Upper lobe of right lung (tissue), 1 donor: ENCODE measurements at places on chromosomes 7 and 10.

GRCh38 chr7:1523208-1523607 lies 7.3 kb upstream of the MAFK start:
- H3K36me3 ChIP-seq: no peaks in the 10 kb centered on the region
- H3K27ac ChIP-seq: no peak overlapping the region
- H3K4me1 ChIP-seq: no peaks in the 10 kb centered on the region
- peaks cover 3% of the 10 kb centered on the region for H3K27me3 ChIP-seq
- no peak for DNase-seq

DNA sequence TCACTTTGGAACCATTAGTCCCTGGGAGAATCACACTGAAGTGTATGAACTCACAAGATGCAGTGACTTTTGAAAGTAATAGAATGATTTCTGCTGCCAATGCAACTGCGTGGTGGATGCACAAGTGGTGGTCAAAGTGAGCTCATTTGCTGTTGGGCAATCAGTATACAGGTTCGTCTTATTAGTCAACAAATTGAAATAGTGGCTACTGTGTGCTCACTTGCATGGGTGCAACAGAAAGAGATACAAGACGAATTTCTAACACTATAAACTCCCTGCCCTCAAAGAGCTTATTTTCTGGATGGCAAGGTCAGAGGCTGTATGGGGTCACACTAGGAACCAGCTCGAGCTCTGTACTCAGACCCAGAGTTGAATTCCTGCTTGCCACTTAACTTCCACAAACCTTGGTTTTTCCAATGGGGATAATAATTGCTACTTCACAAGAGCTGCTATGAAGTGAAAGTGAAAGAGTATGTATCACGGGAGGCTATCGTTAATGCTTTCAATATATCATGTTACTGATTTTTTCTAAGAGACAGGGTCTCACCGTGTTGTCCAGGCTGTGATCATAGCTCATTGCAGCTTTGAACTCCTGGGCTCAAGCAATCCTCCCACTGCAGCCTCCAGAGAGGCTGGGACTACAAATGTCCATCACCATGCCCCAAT lies 8.3 kb upstream of the BCL7B start:
- H3K4me3 ChIP-seq: peak overlapping the region; percentile 43
- peak overlapping the region; percentile 63 for H3K27ac ChIP-seq
- peaks cover 16% of the 10 kb centered on the region for H3K36me3 ChIP-seq
- peaks cover 6% of the 10 kb centered on the region for H3K4me1 ChIP-seq
- H3K27me3 ChIP-seq: no peaks in the 10 kb centered on the region
- DNase-seq: no peak

DNA sequence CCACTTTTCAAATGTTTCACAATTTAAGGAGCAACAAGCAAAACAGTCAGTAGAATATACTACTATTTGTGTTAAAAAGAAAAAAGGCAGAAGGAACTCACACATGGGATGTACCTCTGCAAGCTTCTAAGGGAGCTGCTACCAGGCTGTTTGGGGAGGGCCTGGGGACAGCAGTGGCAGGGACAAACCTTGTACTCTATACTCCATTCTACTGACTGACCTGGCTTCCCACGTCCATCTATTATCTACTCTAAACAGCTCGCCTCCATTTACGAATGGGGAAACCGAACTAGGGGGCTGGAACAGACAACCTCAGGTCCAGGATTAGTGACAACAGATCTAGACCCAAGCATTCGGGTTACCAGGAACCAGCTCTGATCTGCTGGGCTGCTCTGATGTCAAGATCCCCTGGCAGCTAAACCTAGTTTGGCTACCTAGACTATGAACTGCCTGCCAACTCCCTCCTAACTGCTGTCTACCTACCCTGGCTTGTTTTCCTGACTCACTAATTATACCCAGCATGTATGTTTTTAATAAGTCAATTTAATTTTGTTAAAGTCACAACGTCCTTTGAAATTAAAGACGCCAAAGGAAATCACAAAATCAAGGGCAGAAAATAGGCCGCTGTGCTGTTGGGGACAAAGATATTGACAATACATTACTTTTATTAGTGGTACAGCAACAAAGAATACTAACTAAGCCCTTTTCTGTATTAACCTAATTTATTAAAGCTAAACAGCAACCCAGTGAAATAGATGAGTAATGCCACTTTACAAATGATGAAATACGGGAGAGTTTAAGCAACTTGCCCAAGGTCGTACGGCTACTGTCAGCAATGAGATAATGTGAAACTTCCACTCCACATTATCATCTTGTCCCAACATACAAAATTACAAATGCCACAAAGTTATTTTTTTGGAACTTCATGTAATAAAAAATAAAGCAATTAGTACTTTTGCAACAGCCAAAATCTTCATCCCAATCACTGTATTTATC lies 5.3 kb downstream of the PSAP start:
- H3K36me3 ChIP-seq: no peaks in the 10 kb centered on the region
- peak; percentile 7 for DNase-seq
- H3K27ac ChIP-seq: no peak overlapping the region
- H3K4me1 ChIP-seq: peaks cover 65% of the 10 kb centered on the region

GRCh38 chr7:8618441-8619070 lies 185.1 kb downstream of the NXPH1 start:
- no peaks in the 10 kb centered on the region for H3K27me3 ChIP-seq
- H3K4me1 ChIP-seq: no peaks in the 10 kb centered on the region
- H3K36me3 ChIP-seq: no peaks in the 10 kb centered on the region
- H3K27ac ChIP-seq: no peak overlapping the region
- no peak overlapping the region for H3K4me3 ChIP-seq

- no peak overlapping the region for H3K27ac ChIP-seq
- DNase-seq: no peak
- H3K4me1 ChIP-seq: no peaks in the 10 kb centered on the region
- H3K27me3 ChIP-seq: no peaks in the 10 kb centered on the region
Observed at GRCh38 chr10:52452600-52453493, 138.8 kb downstream of the DKK1 start.

- no peaks in the 10 kb centered on the region for H3K27me3 ChIP-seq
- H3K4me1 ChIP-seq: no peaks in the 10 kb centered on the region
- DNase-seq: no peak
- H3K27ac ChIP-seq: no peak overlapping the region
- H3K36me3 ChIP-seq: no peaks in the 10 kb centered on the region
Observed at GRCh38 chr10:107576746-107577145, 412.2 kb upstream of the SORCS1 start.

GRCh38 chr10:87066178-87066577 lies 28.5 kb downstream of the GLUD1 start:
- H3K4me3 ChIP-seq: no peak overlapping the region
- H3K36me3 ChIP-seq: peaks cover 98% of the 10 kb centered on the region
- H3K4me1 ChIP-seq: no peaks in the 10 kb centered on the region
- no peak overlapping the region for H3K27ac ChIP-seq
- DNase-seq: no peak
- no peaks in the 10 kb centered on the region for H3K27me3 ChIP-seq

GRCh38 chr7:125568799-125569198 lies 639.2 kb upstream of the POT1 start:
- H3K4me1 ChIP-seq: no peaks in the 10 kb centered on the region
- DNase-seq: no peak
- no peak overlapping the region for H3K27ac ChIP-seq
- H3K4me3 ChIP-seq: no peak overlapping the region
- no peaks in the 10 kb centered on the region for H3K36me3 ChIP-seq

DNA sequence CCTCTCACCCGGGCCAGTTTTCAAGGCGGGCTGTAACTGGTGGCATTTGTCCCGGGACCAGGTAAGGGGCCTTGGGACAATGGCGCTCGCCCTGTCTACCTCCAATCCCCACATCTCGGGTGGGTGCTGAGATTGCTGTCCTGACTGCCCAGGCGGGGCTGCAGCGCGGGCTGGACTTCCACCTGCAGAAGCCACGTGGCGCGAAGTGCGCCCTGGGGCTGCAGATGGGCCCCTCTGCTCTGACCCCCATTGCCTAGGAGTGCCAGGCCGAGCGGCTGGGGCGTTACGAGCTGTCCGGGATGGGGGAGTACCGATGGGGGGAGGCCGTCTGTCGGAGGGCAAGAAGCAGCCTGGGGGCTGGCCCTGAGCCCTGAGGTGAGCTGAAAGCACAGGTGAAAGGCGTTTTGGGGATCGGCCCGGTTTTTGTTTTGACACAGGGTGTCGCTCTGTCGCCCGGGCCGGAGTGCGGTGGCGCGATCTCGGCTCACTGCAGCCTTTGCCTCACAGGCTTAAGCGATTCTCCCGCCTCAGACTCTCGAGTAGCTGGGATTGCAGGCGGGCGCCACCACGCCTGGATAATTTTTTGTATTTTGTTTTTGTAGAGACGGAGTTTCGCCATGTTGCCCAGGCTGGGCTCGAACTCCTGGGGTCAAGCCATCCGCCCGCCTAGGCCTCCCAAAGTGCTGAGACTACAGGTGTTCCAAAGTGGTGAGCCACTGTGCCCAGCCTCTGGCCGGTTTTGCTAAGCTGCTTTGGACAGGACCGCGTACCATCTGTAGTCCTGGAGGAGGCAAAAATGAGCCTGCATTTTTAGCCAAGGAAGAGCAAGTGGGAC lies at the start of gene SFXN2:
Gene SFXN2 (plus strand): TSS at position 16 of the 835 bp plus-strand sequence. CDS start 12,001 bp downstream, outside the sequence.
- H3K4me1 ChIP-seq: peaks cover 21% of the 10 kb centered on the region
- H3K27ac ChIP-seq: peak within 1 kb of the TSS; percentile 87
- no peaks in the 10 kb centered on the region for H3K36me3 ChIP-seq

DNA sequence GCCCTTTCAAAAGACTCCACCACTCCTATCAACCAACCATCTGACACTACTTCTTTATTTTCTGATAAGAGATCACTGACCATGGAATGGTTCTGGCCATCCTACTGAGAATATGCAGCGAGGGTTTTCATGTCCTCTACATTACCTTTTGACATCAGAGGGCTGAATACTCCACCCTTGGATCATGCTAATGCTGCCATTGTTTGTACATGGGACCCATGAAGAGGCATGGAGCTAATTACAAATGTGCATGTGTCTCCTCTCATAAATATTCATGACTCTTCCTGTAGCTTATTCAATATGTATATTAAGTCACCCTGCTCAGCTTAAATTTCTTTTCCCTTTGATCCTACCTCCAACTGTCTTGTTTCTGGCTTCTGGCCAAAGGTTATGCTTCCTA lies 1065.8 kb upstream of the GHITM start:
- H3K4me3 ChIP-seq: no peak overlapping the region
- no peaks in the 10 kb centered on the region for H3K27me3 ChIP-seq
- no peak overlapping the region for H3K27ac ChIP-seq
- no peak for DNase-seq
- peaks cover 5% of the 10 kb centered on the region for H3K4me1 ChIP-seq
- H3K36me3 ChIP-seq: no peaks in the 10 kb centered on the region
